ENCODE measurements at places on chromosomes 3 and 15. TPM values are rescaled to one million over a fixed set of nuclear protein-coding genes. Genes with fewer than 3 reads are reported as not detected.

PRRT3 gene
- total RNA-seq = 9.9 TPM

CMTM8 gene
- total RNA-seq = 1.4 TPM

NEK10 gene
- 58.8 TPM for total RNA-seq

TGM5 gene
- total RNA-seq = not detected

TAGLN3 gene
- 103 TPM for total RNA-seq

ATP13A5 gene
- 0.92 TPM for total RNA-seq

SCAPER gene
- 61.8 TPM for total RNA-seq

ST8SIA2 gene
- total RNA-seq = 61.8 TPM

WDR48 gene
- total RNA-seq = 84.7 TPM

MYLK gene
- total RNA-seq = 13.6 TPM

LYZL4 gene
- total RNA-seq = not detected

GP5 gene
- under 0.01 TPM for total RNA-seq

SLC9A9 gene
- 13.4 TPM for total RNA-seq

FAM81A gene
- 22.6 TPM for total RNA-seq

ABHD14A gene
- 33.0 TPM for total RNA-seq
